ENCODE measurements at places on chromosomes 12 and 14.

DNA sequence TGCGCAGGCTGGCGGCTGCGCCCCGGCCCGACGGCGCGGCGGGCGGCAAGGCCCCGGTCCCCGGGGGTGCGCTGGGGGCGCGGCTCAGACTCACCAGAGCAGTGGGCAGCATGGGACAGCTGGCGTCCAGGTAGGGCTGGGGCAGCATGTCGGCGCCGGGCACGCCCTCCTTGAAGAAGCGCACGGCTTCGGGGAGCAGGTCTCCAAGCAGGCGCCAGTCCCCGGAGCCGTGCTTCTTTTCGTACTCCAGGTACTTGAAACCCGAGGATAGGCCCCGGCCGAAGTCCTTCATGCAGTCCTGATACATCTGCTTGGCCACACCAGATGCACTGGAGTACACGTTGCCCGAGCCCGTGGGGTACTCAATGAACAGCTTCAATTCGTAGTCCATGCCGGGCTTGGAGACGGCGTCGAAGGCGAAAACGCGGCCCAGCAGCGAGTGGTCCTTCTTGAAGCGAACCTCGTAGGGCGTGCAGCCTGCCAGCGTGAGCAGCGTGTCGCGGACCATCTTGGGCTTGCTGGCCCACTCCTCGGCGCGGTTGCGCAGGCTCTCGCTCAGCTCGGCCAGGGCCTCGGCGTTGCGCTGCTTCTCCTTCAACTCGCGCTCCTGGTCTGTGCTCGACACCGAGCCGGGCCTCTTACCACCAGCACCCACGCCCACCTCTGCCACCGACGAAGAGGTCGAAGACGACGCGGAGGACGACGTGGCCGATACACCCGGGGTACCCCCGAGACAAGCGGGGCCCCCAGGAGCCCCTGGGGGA is 2.2 kb downstream of the IRF2BPL start:
- DNase-seq, result no peak

DNA sequence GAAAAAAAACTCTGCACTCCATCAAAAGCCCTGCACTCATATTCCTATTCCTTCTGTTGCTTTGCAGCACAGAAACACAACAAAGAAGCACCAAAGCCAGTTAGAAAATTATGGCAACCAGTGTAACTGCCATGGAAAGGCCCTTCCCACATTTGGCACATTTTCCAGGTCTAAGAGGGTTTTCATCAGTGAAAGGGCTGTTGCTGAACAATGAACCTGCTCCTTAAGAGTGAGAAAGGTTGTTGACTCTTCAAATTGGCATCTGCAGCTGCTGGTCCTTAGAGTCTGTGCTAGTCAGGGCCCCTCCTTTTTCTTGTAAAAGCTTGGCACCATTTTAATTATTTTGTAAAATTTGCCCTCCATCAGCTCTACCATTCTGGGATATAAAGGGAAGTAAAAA is 378.7 kb upstream of the KITLG start:
- DNase-seq, result no peak

GRCh38 chr14:99361596-99362215 is 89.7 kb upstream of the BCL11B start:
- DNase-seq, result no peak

- DNase-seq, result peak; percentile 38
Measured at GRCh38 chr14:24710403-24711112, 76.6 kb upstream of the GZMB start.

GRCh38 chr12:4044736-4045730 is 171.8 kb upstream of the PARP11 start:
- no peak for DNase-seq
